ENCODE measurements at places on chromosomes 16 and 17. TPM values are rescaled to one million over a fixed set of nuclear protein-coding genes. Genes with fewer than 3 reads are reported as not detected.

GRCh38 chr17:76911299-76912017 is 43.3 kb downstream of the MGAT5B start:
- no peak for DNase-seq

GRCh38 chr17:18968345-18968744 is 16.4 kb downstream of the SLC5A10 start:
- DNase-seq, result no peak

The C17orf78 gene
- not detected for total RNA-seq

DNA sequence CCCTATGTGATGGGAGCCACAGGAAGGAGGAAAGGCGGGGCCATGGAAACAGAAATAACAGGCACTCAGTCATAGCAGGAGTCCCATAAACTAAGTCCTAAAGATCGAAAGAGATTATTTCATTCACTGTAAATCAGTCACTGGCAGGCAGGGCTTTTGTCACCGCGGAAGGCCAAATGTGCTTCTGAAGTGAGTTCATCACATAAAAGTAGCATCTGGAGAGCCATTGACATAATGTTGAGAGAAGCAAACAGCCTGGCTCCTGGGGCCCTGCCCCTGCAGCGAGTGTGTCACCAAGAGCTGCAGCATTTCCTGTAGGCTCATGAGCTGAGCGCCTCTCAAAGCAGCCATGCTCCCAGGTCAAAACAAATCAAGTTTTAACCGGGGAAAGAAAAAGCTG is 476.2 kb downstream of the HAPSTR1 start:
- no peak for DNase-seq

- DNase-seq, result no peak
These were observed 2.7 kb downstream of the HOXB2 start for GRCh38 chr17:48542114-48542656.

The ICAM2 gene
- not detected for total RNA-seq

DNA sequence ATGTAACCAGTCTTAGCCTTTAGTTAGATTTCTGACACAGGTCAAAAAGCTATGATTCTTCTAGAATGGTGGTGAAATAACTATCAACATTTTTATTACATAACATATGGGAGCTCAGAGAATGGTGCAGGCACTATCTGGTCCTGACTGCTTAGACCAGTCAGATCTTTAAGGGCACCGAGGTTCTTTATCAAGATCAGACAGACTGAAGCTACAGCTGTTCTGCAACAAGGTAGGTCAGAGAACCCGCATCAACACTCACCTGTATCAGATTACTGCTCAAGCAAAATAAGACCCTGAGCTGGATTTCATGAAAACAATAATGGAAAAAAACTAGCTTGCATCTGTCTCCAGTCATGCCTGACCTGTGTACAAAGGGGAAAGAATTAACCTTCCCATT is 160.4 kb downstream of the KCNJ2 start:
- DNase-seq, result no peak

DNA sequence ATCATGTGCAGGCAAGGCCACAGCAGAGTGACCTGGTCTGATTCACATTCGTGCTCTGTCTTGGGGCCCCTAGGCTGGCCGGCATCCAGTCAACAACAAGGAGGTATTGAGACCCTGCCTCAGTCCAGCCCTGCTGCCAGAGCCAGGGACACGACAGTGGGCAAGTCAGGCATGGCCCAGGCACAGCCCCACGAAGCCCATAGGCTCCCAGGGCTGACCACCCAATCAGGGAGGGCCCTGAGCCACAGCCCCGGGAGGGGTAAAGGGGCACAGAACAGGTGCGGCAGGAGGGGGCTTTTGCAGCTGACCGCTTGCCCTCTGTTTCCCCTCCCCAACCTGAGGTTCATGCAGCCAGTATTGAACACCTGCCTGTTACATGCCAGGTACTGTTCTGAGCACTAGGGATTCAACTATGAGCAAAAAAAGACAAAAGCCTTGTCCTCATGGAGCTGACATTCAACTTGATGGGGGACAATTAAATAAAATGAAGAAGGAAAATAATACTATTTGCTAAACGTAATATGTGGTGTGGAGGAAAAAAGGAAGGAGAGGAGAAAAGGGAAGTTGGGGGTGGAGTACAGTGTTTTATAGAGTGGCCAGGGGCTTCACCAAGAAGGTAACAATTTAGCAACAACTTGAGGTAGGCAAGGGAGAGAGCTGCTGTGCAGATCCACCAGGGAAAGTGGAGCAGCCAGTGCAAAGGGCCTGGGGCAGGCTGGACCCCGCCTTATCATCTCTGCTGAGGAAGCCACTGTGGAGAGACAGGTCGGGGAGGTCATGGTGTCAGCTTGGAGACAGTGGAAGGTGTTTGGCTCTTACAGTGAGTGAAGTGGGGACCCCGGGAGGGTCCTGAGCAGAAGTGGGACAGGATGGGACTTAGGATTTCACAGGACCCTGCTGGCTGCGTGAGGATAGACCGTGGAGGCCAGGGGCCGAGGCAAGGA is 6.1 kb downstream of the DRC3 start:
- DNase-seq, result peak; percentile 60

GRCh38 chr17:6641247-6641863 is 495 bp downstream of the TXNDC17 start:
- DNase-seq, result no peak

- DNase-seq, result no peak
These were observed 665 bp upstream of the MT1M start for GRCh38 chr16:56631832-56632155.

The CDH13 gene
- total RNA-seq, result 45.1 TPM

DNA sequence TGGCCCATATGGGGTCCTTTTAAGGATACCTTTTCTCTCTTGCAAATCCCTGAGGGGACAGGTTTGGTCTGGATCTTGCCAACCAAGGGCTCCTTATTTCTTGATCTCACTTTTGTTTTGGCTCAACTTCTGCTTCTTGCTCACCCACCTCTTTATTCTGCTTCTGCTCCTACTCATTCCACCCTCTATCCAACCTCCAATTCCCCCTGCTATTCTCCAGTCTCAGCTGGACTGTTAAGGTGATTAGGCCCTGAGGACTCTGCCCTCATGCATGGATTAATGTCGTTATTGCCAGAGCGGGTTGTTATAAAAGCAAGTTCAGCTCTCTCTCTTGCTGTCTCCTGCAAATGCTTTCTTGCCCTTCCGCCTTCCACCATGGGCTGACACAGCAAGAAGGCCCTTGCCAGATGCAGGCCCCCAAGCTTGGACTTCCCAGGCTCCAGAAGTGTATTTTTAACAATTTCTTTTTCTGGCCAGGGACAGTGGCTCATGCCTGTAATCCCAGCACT is 29.8 kb downstream of the LAT start:
- DNase-seq, result no peak

- no peak for DNase-seq
These were observed 34.5 kb downstream of the NACA2 start for GRCh38 chr17:61556224-61557188.

GRCh38 chr17:182050-182751 is 751 bp upstream of the DOC2B start:
- no peak for DNase-seq

The CLDN6 gene
- total RNA-seq, result 0.27 TPM

GRCh38 chr17:36731811-36732210 is 130.4 kb downstream of the MRM1 start:
- no peak for DNase-seq

DNA sequence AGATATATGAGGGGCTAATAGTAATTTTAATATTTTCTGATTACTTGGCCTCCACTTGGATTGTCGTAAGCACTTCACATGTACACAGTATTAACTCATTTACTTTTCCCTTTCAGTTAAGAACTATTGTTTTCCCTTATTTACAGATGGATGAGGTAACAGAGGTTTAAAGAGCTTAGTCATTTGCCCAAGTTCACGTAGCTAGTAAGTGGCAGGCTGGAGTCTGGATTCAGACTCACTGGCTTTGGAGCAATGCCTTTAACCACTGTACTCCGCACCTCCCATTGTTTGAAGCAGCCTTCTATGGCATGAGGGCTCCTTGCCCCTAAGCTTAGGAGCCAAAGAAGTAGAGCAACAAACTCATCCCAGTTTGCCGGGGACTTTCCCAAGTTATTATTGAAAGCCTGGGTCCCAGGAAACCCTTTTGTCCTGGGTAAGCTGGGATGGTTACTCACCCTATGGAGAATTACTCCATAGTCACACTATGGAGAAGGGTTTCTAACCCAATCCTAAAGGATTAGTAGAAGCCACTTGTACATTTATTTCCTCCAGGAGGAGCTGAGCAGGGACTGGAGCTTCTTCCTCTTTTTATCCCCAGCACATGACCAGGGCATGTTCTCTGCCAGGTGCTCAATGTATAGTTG is 12.3 kb downstream of the FOXL1 start:
- DNase-seq, result no peak

- peak; percentile 80 for DNase-seq
These were observed at the start of gene SLC9A5 for GRCh38 chr16:67248401-67249177. TSS of gene SLC9A5 (plus strand) at chr16:67248979. CDS start at chr16:67249015, 36 bp downstream.

GRCh38 chr16:75198135-75198600 is 8.8 kb downstream of the CTRB2 start:
- DNase-seq, result peak; percentile 52

DNA sequence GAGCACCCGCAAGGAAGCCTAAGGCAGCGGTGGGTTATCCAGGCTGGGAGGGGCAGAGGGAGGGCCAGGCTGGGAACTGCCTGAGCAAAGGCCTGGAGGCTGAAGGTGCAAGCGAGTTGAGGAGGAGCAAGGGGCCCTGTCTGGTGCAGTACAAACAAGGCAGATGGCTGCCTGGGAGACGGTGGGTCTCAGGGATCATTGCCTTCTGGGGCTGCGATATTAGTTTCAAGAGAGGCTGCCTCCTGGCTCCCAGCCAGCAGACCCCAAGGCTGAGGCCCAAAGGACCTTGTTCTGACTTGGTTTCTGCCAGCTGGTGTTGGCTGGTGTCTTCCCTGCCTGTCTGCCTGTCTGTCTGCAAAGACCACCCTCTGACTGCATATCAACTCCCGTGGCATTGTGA is 154.0 kb downstream of the IRF8 start:
- peak; percentile 39 for DNase-seq

GRCh38 chr17:64736804-64737492 is 74.8 kb upstream of the SMURF2 start:
- DNase-seq, result no peak

The BAHCC1 gene
- total RNA-seq, result 32.3 TPM

DNA sequence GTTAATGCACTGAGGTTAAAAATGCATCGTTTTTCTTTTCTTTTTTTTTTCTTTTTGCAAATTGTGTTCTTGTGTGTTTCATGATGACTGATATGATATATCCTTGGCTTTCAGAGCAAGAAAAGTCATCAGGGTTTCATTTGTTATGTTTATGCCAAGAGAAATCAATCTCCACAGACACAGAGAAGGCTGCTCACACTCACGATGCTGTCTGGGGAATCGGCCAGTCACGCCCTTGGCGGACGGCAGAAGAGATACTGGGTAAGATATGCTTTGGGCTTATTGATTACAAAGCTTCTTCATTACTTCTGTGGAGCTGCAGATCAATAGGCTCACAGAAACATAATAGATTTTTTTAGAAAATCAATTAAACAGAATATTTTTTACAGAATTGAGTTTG is 42.2 kb upstream of the TNRC6C start:
- DNase-seq, result no peak

- no peak for DNase-seq
These were observed 6.7 kb upstream of the SBK1 start for GRCh38 chr16:28285649-28286048.

GRCh38 chr17:76007850-76008165 is 7.2 kb downstream of the CDK3 start:
- no peak for DNase-seq

DNA sequence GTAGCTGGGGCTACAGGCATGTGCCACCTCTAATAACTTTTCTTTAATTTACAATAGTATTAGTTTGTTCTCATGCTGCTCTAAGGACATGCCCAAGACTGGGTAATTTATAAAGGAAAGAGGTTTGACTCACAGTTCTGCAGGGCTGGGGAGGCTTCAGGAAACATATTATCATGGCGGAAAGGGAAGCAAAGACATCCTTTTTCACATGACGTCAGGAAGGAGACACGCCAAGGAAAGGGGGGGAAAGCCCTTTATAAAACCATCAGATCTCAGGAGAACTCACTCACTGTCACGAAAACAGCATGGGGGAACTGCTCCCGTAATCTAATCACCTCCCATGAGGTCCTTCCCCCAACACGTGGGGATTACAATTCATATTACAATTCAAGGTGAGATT is 18.3 kb downstream of the IL4R start:
- no peak for DNase-seq

GRCh38 chr16:79298476-79298875 is 302.1 kb downstream of the MAF start:
- DNase-seq, result no peak

DNA sequence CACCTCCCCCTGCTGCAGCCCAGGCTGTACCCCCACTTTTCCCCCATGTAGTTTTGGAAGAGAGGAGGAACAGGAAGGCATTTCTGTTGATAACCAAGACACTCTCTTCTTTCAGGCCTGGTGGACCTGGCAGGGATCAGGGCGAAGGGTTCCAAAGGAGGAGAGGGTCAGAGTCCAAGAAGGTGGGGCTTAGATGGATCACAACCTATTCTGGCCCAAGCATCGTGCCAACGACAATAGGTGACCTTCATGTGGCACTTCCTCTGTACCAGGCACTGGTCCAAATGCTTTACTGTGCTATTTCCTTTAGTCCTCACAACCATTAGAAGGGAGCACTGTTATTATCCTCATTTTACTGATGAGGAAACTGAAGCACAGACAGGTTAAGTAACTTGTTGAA is 84.3 kb downstream of the TMEM132E start:
- no peak for DNase-seq

GRCh38 chr16:81647527-81647926 is 131.6 kb upstream of the PLCG2 start:
- DNase-seq, result no peak

GRCh38 chr17:83125515-83126274 is 46.3 kb downstream of the METRNL start:
- DNase-seq, result peak; percentile 81

GRCh38 chr16:84559311-84559932 is 55.0 kb upstream of the MEAK7 start:
- DNase-seq, result no peak

DNA sequence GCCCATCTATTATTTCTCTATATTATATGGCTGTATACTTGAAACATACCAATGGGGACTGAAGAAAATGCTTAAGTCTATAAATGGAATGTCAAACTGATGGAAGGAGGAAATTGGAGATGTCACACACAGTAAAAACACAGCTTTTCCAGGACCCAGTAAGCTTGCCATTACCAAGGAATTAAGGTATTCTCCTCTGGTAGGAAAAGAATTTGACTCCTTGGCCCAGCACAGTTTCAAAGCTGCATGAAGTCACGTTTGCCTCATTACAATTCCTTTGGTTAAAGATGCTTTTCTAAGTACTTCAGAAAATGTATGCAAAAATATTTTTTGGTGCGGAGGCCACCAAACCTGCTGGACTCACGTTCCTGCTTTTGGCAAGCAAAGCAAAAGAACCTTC is 48.5 kb downstream of the CDH13 start:
- no peak for DNase-seq

DNA sequence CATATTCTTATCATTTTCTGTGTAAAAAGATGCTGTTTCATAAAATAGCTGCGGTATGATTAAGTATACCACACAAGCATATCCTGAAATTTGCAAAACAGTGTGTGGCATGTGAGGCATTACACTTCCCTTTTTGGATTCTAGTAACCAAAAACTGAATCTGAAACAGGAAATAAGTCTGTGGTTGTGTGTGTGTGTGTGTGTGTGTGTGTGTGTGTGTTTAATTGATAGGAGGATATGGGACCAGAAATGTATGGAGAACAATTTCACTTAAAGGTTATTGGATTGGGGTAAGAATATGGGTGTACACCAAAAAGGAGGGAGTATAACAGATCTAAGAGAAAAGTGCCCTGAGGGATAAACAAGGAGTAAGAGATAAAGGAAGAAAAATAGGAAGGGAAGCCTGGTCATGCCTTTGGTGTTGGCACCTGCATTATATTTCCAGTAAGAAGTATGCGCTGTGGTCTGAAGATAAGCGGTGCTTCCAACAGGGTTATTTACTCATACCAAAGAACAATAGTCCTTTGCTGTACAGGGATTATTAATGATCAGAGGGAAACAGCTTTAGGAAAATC is 4.0 kb downstream of the LYRM1 start:
- no peak for DNase-seq

All from chondrocyte (in vitro differentiated cells).